ENCODE measurements at places on chromosomes 12 and 14. TPM values are rescaled to one million over a fixed set of nuclear protein-coding genes. Genes with fewer than 3 reads are reported as not detected.

The SOCS2 gene
- 20.7 TPM for total RNA-seq

The ANGEL1 gene
- 11.7 TPM for total RNA-seq

The BDKRB1 gene
- total RNA-seq = 3.6 TPM

The RHNO1 gene
- total RNA-seq = 23.7 TPM

The KRT72 gene
- total RNA-seq = not detected

The ADAMTS20 gene
- total RNA-seq = not detected

The SMCO3 gene
- total RNA-seq = not detected

The ADAM21 gene
- 0.64 TPM for total RNA-seq

The TAS2R46 gene
- 0.85 TPM for total RNA-seq

The MYO1H gene
- not detected for total RNA-seq

The NEDD8 gene
- 91.6 TPM for total RNA-seq

Measured in tracheal epithelial cell (primary cell).